ENCODE measurements at places on chromosomes 7 and 10. TPM values are rescaled to one million over a fixed set of nuclear protein-coding genes. Genes with fewer than 3 reads are reported as not detected.
A peak's percentile ranks its signal among the peaks of the same experiment; 100 is the strongest.

DNA sequence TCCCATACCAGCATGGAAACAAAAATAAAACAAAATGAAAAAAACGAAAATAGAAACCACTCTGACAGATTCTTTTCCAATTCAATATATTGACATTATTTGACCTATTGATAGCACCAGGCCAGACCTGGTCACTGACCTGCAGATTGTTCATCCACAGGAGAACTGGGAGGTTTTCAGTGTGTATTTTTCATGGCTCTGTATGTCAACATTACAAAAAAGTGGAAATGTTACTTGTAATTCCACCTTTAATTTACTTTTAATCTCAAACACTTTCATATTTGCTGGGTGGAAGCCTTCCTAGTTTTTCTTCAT, 2.9 kb downstream of the HKDC1 start:
- no peaks in the 10 kb centered on the region for H3K27me3 ChIP-seq
- no peak overlapping the region for H3K4me3 ChIP-seq
- H3K4me1 ChIP-seq, result peaks cover 8% of the 10 kb centered on the region
- no peak for DNase-seq
- no peaks in the 10 kb centered on the region for H3K36me3 ChIP-seq

GRCh38 chr7:12028508-12028907, 182.6 kb upstream of the TMEM106B start:
- DNase-seq, result no peak
- H3K4me3 ChIP-seq, result no peak overlapping the region
- H3K27me3 ChIP-seq, result no peaks in the 10 kb centered on the region
- H3K27ac ChIP-seq, result no peak overlapping the region
- H3K36me3 ChIP-seq, result no peaks in the 10 kb centered on the region

- H3K27me3 ChIP-seq, result no peaks in the 10 kb centered on the region
- peaks cover 27% of the 10 kb centered on the region for H3K4me1 ChIP-seq
- H3K36me3 ChIP-seq, result no peaks in the 10 kb centered on the region
- H3K27ac ChIP-seq, result no peak overlapping the region
- H3K4me3 ChIP-seq, result no peak overlapping the region
Measured at GRCh38 chr10:1523221-1523620, 214.1 kb downstream of the ADARB2 start.

- H3K4me3 ChIP-seq, result no peak overlapping the region
- no peaks in the 10 kb centered on the region for H3K27me3 ChIP-seq
- no peak overlapping the region for H3K27ac ChIP-seq
Measured at GRCh38 chr10:33109788-33110469, 151.9 kb upstream of the ITGB1 start.

DNA sequence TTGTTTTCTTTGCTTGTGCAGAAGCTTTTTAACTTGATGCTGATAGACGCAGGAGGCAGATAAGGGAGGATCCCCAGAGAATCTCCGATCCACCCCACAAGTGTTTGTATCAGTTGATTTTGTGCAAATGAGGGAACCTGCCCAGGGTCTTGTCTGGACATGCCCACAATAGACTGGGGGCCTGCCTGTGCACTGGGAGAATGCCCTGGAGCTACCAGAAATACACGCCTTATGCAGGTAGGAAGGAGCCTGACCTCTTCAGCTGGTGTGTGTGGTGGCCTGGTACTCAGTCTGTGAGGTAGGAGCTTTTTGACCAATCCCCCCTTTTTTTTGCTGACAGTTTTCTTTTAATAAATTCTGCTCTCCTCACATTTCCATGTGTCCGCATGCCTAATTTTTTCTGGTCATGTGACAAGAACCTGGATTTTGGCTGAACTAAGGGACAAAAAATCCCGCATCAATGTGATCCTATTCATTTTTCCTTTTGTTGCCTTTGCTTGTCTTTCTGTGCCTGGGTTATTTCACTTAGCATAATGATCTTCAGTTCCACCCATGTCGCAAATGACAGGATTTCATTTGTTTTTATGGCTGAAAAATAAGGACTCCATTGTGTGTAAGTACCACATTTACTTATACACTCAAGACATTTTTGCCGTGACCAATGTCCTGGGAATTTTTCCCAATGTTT, 430.6 kb upstream of the NRG3 start:
- no peak for DNase-seq
- no peaks in the 10 kb centered on the region for H3K27me3 ChIP-seq

GRCh38 chr10:34761453-34761852, 53.6 kb downstream of the PARD3 start:
- H3K4me3 ChIP-seq, result no peak overlapping the region
- H3K27me3 ChIP-seq, result no peaks in the 10 kb centered on the region
- H3K4me1 ChIP-seq, result peaks cover 15% of the 10 kb centered on the region
- no peaks in the 10 kb centered on the region for H3K36me3 ChIP-seq
- H3K27ac ChIP-seq, result no peak overlapping the region
- DNase-seq, result no peak

GRCh38 chr10:31694929-31695837, 233.4 kb downstream of the ARHGAP12 start:
- H3K27me3 ChIP-seq, result no peaks in the 10 kb centered on the region
- DNase-seq, result no peak
- H3K36me3 ChIP-seq, result no peaks in the 10 kb centered on the region
- H3K4me1 ChIP-seq, result no peaks in the 10 kb centered on the region
- H3K27ac ChIP-seq, result no peak overlapping the region

DNA sequence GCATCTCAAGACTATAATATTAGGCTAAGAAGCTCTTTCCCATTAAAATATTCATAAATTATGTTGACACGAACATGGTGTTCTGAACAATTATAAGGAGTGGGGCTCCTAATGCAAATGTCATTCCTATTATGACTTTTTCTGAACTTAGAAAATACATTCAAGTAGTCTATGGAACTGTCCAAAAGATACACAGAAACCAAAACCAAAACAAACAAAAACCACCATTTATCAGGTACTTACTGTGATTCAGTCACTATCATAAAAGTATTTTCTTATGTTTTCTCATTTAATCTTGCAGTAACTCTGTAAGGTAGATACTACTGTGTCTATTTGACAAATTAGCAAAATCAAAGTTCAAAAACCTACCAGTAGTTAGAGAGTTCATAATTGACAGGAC, 406.8 kb downstream of the GFRA1 start:
- H3K27ac ChIP-seq, result no peak overlapping the region
- no peaks in the 10 kb centered on the region for H3K27me3 ChIP-seq
- DNase-seq, result no peak
- no peak overlapping the region for H3K4me3 ChIP-seq

DNA sequence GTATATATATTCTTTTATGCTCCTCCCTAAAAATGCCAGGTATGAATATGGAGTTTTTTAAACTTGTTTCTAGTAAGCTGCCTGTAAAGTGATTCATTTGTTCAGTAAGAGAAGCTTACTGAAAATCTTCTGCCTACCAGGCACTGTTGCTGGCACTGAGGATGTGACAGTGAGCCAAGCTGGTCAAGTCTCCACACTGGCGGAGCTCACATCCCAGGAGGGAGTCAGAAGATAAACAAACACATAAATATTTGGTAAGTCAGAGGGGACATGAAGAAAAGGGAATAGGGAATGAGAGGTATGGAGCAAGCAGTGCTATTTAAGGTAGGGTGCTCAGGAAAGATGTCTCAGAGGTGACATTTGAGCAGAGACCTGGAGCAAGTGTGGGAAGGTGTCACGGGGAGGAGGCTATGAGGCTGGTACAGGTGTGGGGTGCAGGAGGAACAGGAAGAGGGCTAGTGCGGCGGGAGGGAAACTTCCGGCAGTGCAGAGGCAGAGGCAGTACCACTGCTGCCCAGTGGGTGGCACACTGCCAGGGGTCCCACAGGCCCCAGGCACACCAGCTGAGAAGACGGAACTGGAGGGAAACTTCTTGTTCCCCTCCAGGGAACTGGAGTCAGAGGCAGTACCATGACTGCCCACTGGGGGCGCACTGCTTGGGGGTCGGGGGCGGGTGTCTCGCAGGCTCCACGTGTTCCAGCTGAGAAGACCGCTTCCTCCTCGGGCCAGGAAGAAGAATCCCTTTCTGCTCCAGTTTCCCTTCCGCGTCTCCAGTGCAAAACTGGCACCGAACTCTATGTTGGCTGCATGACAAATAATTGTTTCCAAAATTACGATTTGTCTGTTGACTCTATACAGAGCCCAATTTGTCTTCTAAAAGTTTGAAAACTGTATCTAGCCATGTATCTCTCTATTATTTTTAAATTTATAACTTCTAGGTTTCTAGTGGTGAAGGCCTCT, 161.0 kb downstream of the TEX36 start:
- H3K4me1 ChIP-seq, result peaks cover 3% of the 10 kb centered on the region
- no peaks in the 10 kb centered on the region for H3K27me3 ChIP-seq
- no peak overlapping the region for H3K4me3 ChIP-seq
- H3K36me3 ChIP-seq, result no peaks in the 10 kb centered on the region
- DNase-seq, result peak; percentile 89

DNA sequence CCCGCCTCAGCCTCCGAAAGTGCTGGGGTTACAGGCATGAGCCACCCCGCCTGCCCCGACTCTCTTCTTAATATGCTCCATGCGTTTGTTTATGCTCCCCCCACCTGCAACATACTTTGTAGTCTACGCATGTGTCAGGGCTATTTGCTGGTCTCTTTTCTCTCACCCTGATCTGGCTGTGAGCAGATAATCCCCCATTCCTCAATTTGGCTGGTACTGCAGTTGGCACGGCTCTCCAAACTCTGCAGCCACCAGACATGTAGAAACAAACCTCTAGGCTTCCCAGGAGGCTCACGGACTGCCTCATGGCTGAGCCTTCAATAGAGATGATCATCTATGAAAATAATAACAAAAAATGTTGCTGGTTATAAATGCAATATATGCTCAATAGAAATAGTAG, 540.3 kb upstream of the GALNT17 start:
- DNase-seq, result no peak
- no peaks in the 10 kb centered on the region for H3K36me3 ChIP-seq
- H3K4me1 ChIP-seq, result peaks cover 34% of the 10 kb centered on the region
- H3K27ac ChIP-seq, result no peak overlapping the region

GRCh38 chr7:98557538-98558031, 59.5 kb upstream of the NPTX2 start:
- no peaks in the 10 kb centered on the region for H3K27me3 ChIP-seq
- no peaks in the 10 kb centered on the region for H3K36me3 ChIP-seq
- H3K4me3 ChIP-seq, result no peak overlapping the region
- no peak for DNase-seq
- H3K27ac ChIP-seq, result no peak overlapping the region

GRCh38 chr7:106774768-106775551, 90.1 kb upstream of the PIK3CG start:
- H3K27ac ChIP-seq, result no peak overlapping the region
- no peaks in the 10 kb centered on the region for H3K4me1 ChIP-seq
- no peaks in the 10 kb centered on the region for H3K36me3 ChIP-seq
- DNase-seq, result no peak
- H3K4me3 ChIP-seq, result no peak overlapping the region
- no peaks in the 10 kb centered on the region for H3K27me3 ChIP-seq

GRCh38 chr7:137421366-137421765, 77.8 kb upstream of the PTN start:
- H3K4me1 ChIP-seq, result peaks cover 31% of the 10 kb centered on the region
- no peak for DNase-seq
- H3K27me3 ChIP-seq, result peaks cover 3% of the 10 kb centered on the region
- no peak overlapping the region for H3K27ac ChIP-seq

- no peak overlapping the region for H3K27ac ChIP-seq
- H3K4me1 ChIP-seq, result no peaks in the 10 kb centered on the region
Measured at GRCh38 chr7:38463277-38464225, 167.6 kb downstream of the AMPH start.

DNA sequence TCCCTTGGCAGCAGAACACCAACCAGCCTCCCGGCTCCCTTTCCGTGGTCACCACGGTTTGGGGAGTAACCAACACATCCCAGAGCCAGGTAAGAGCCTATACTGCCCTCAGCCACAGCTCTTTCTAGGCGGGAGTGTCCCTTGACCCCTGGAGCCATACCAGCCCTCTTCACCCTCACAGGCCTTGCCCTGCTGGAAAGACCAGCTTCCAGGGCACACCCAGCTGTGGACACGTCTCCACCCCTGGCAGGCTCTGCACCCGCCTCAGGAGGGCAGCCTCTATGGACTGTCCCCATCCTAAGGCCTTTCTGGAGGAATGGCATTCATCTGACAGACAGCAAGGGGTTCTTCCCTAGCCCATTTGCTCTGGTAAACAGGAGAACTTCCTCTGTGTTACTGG, 57.5 kb upstream of the PPIF start:
- DNase-seq, result no peak
- H3K27ac ChIP-seq, result no peak overlapping the region
- peaks cover 20% of the 10 kb centered on the region for H3K36me3 ChIP-seq
- H3K27me3 ChIP-seq, result no peaks in the 10 kb centered on the region

- H3K27ac ChIP-seq, result no peak overlapping the region
- H3K4me1 ChIP-seq, result no peaks in the 10 kb centered on the region
- DNase-seq, result no peak
- no peaks in the 10 kb centered on the region for H3K27me3 ChIP-seq
- H3K4me3 ChIP-seq, result no peak overlapping the region
- no peaks in the 10 kb centered on the region for H3K36me3 ChIP-seq
Measured at GRCh38 chr10:43206391-43207235, 60.3 kb downstream of the RASGEF1A start.

DNA sequence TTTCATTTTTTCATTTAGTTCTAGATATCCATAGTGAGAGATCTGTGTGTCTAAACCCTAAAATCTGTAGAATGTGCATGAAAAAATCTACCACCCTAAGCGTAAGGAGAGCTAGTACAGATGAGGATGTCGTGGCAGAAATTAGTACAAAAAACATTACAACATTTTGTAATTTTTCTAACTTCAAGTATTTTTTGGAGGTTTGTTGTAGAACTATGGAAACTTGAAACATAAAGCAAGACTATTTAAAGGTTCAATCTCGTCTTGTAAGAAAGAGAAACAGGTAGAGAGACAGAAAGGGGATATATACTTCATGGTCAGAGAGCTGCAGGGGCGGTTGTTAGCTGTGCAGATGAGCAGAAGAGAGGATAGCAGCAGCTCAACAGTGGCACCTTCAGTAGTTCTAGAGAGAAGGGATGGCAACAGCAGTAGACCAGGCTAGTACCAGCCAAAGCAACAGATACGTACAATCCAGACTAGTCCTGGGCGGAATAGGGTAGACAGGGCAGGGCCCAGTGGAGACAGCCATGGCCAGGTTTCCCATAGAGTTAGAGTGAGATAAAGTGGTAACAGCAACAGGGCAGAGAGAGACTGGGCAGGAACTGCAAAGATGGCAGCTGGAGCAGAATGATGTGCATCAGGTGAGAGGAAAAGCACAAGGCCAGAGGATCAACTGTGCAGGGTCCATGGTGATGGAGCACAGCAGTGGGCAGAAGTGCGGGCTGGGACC, 145.2 kb downstream of the FRMD4A start:
- H3K27me3 ChIP-seq, result no peaks in the 10 kb centered on the region
- H3K36me3 ChIP-seq, result no peaks in the 10 kb centered on the region
- peaks cover 23% of the 10 kb centered on the region for H3K4me1 ChIP-seq
- DNase-seq, result peak; percentile 56
- no peak overlapping the region for H3K27ac ChIP-seq

DNA sequence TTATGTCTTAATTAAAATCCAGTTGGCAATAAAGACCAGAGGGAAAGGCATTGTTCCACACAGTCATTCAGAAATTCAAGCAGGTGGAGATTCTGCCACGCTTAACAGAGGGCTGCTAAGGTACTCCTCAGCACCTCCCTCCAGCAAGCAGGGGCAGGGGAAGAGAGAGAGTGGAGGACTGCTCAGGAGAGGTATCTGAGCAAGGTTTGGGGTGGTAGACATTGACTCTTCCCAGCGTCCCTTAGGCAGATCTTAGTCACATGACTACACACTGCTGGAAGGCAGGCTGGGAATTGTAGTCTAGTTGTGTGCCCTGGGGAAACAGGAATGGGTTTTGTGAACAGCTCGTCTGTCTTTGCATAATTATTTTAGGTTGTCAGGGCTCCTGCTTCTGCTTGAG, 181.6 kb downstream of the NPSR1 start:
- no peaks in the 10 kb centered on the region for H3K36me3 ChIP-seq
- H3K4me3 ChIP-seq, result no peak overlapping the region
- H3K27ac ChIP-seq, result no peak overlapping the region

CNPY1 gene
- not detected for total RNA-seq

NPY gene
- not detected for total RNA-seq

SORBS1 gene
- total RNA-seq, result 0.61 TPM

SKAP2 gene
- 24.4 TPM for total RNA-seq

PITRM1 gene
- 33.7 TPM for total RNA-seq

C10orf105 gene
- total RNA-seq, result not detected

FAM25G gene
- total RNA-seq, result not detected

CDCA7L gene
- 278 TPM for total RNA-seq
